ENCODE measurements at places on chromosomes 12 and 14.

DNA sequence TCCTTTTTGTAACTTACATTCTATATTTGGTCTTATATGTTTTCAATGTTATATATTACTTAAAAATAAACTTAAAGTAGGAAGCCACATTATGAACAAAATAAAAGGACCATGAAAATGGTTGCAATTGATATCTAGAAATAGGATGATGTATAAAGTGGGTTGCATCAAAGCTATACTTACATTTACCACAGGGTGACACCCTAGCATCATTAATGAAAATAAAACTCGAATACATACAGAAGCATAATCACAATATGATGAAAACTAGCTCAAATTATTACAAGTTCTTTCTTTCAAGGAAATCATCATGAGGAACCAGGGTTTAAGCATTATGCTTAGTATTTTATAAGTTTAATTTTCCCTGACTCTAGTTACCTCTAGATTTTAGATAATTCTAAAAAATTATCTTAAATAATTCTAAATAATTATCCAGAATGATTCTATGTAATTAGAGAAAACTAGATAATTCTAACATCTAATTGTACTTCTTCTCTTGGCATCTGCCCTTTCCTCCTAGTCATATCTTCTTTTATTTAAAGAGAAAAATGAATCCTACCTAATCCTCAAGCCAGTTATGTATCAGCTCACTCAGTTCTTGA, 31.2 kb downstream of the TAS2R7 start:
- peak; percentile 7 for DNase-seq

DNA sequence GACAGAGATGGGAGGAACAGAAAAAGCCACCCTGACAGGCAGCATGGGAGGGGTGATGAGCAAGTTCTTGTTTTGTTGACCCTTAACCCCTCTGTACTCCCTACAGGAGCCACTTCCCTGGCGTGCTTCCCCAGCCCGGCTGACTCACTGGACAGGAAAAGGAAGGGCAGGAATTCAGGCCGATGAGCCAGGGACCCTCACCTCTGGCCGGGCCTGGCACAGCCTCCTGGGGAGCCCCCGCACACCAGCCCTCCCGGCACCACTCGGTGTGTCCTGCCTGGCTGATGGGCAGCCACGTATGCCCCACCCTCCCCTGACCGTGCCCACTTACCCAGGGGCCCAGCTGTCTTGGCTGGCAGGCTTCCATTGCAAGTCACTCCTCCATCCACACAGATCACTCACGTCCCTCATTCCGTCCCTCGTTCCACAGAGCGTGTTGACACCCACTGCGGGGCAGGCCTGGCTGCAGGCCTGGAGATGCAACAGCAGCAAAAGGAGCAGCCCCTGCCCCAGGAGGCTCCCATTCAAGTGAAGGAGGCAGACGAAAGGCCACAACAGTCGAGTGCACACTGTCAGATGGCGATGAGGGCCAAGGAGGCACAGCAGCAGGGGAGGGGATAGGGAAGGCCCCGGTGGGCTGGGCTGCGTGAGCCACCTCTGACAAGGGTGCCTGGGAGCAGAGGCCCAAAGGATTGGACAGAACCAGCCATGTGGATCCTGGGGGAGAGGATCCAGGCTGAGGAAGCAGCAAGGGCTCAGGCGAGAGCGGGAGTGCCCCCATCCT, 19.7 kb upstream of the CD9 start:
- no peak for DNase-seq

- no peak for DNase-seq
Measured at GRCh38 chr12:104501660-104502059, 44.9 kb downstream of the CHST11 start.

DNA sequence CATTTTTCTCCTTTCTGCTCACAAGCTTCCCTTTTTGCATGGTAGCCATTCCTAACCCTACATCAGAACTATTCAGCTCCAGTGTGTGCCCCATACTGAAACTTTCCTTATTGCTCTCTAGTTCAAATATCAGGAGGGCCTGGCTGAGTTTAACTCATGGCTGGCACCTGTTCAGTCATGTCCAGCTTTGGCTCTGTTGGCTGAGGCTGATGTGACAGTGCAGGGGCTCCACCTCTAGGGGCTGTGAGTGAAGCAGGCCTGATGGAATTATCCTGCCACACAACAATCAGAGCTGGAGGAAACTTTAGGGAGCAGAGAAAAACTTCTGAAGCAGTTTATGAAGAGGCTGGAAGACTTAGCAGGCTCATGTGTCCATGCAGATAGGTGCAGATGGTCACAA, 8.5 kb downstream of the COQ6 start:
- DNase-seq, result no peak

GRCh38 chr12:95998611-95999286, 2.6 kb upstream of the HAL start:
- DNase-seq, result peak; percentile 45

DNA sequence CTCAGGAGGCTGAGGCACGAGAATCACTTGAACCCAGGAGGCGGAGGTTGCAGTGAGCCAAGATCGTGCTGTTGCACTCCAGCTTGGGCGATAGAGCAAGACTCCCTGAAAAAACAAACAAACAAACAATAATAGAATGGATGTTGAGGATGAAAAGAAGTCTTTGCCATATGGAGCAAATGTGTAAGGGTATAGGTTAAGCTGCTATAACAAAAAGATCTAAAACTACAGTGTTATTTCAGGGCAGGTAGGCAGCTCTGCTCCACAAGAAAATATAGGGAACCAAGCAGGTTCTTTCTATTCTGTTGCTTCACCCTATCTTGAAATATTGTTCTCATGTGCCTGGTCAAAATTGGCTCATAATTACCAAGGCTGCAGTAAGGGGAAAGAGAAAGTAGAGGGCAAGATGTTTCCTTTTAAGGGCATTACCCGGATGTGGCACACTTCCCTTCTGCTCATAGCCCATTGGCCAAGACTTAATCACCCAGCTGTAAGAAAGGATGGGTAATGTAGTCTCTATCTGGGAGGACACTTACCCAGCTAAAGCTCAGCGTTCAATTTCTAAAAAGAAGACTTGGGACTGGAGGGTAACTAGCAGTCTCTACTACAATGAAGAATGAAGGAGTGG, 23.5 kb downstream of the SDSL start:
- DNase-seq, result no peak

GRCh38 chr12:57099766-57100165, 10.9 kb downstream of the NAB2 start:
- no peak for DNase-seq

DNA sequence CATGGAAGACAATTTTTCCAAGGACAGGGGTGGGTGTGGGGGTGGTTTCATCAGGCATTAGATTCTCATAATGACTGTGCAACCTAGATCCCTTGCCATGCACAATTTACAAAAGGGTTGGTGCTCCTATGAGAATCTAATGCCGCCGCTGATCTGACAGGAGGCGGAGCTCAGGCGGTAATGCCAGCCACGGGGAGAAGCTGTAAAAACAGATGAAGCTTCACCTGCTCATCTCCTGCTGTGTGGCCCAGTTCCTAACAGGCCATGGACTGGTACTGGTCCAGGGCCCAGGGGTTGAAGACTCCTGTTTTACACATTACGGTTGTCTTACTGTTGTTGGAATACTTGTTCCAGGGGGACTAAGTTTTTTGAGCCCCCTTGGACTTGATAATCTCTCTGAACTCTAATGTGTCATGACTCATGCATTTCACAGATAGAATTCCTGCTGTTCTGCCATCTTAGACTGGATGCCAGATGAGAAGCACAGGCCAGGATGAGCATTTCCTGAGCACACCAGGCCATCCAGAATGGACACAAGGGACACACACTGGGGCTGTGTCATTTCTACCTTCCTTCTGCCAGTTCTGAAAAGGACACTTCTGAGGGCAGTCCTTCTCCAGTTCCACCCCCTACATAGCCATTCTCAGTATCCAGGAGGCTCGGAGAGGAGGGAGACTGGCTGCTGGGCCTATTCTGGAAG, 5.8 kb downstream of the PLEKHD1 start:
- DNase-seq, result no peak

- no peak for DNase-seq
Measured at GRCh38 chr12:75553836-75554555, 42.6 kb upstream of the KRR1 start.

- DNase-seq, result no peak
Measured at GRCh38 chr14:74978416-74978947, 23.1 kb upstream of the PGF start.

DNA sequence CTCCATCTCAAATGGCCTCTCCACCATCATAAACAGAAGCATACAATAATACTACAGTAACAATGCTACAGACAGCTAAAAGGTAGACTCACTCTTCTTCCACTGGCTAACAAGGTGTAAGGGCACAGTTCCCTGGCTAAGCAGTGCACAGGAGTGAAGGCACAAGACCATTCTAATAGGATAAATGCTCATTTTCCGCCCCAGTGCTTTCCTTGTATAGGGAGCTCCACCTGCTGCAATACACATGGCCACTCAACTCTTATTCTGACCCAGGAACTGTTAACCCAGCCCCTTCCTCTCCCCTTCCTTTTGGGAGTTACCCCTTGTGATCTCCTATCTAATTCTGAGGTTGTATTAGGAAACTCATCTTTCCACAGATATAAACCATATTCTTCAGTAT, 124.6 kb downstream of the KCNK10 start:
- no peak for DNase-seq

DNA sequence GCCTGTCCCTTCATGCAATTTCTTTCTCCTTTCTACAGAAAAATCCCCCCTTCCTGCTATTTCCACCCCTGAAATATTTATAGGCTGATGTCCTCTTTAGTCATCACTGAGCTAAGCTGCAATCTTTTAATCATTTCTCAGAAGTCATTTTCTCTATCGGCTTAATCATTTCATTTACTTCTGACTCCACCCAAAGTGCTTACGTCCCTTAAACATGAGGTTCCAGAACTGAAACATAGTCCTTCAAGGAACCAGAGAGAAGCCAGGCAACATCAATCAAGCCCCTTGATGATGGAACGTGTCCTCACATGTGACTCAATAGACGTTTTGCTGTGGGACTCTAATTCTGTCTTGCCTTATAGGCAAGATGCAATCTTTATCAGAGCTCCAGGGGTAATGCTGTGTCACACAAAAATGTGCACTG, 148.7 kb upstream of the KRR1 start:
- DNase-seq, result no peak

GRCh38 chr14:105885561-105886320, 359.4 kb downstream of the TMEM121 start:
- DNase-seq, result no peak

- DNase-seq, result no peak
Measured at GRCh38 chr14:33040372-33041140, 101.9 kb downstream of the NPAS3 start.

- DNase-seq, result peak; percentile 27
Measured at GRCh38 chr12:99043319-99043914, 398.3 kb downstream of the APAF1 start.

DNA sequence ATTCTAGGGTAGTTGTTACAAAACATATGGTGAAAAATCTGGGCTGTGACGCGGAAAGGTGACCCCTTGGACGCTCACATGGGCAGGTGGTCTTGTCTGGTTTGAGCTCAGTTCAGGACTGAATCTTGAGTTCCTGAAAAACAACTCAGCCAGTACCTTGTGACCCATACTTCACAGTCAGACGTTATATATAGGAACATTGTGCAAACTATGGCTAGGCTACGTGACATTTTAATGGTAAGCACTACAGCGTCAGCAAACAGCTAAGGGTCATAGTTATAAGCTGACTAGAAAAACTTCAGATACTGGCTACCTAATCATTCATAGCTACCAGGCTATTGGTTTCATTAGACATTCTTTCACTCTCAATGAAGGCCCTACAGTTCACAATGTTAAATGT, 14.8 kb upstream of the EDDM3A start:
- DNase-seq, result no peak

DNA sequence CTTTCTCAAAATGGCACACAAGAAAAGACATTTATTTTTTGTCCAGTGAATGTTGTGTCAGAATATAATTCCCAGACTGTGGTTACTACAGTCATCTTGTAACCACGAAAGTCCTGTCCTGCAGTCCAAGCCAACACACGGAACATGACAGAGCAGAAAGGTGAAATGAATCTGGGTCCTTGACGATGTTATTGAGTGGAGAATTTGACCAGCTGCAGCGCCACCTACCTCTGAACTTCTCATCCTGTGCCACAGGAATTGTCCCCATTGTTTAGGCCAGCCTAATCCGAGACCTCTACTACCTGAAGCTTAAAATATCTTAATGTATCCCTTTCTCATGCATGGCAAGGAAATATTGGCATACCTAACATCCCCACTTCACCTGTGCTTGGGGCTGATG, 64.1 kb upstream of the OTX2 start:
- DNase-seq, result no peak

GRCh38 chr12:54984658-54985376, at the start of gene TESPA1:
TSS of gene TESPA1 (minus strand) at chr12:54984762. CDS start at chr12:54974562, 10,200 bp downstream.
- no peak for DNase-seq

GRCh38 chr14:73884438-73885190, 2.0 kb upstream of the ZNF410 start:
- no peak for DNase-seq

DNA sequence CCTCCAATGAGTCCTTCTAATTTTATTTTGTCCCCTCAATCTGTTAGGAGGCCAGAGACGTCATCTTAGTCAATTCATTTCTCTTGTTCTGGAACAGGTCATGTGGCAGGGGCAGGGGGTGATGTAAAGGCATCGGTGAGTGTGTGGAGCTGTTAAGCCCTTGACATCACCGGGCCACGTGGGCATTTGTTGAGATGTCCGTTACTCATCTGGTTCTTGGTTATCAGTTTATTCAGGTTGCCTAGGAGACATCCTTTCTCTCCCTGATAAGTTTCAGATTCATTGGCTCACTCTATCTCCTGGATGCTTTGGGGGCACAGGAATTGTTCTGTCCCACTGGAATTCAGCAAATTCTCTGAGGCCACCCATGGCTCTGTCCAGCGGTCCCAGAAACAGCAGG, 33.6 kb upstream of the SEL1L start:
- no peak for DNase-seq

GRCh38 chr12:85872497-85873091, 1.5 kb upstream of the NTS start:
- DNase-seq, result no peak

- no peak for DNase-seq
Measured at GRCh38 chr12:29572938-29573337, 75.5 kb upstream of the OVCH1 start.

- DNase-seq, result no peak
Measured at GRCh38 chr12:116803013-116803736, 65.1 kb downstream of the RNFT2 start.

DNA sequence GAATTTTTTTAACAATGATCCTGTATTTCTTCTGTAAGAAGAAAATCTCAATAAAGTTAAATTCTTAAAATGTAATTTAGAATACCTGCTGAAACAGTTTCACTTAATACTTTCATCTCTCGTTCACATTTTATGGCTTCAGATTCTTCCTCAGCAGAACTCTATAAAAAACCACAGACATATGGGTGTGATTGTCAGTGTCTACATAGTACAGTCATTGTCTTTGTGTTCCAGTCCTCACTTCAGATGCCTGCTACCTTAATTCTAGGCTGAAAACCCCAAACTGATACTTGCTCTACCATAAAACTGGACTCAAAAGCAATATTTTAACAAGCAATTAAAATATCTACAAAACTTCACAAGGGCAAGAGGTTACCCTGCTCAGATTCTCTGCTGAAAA, 71.8 kb downstream of the DNAI7 start:
- DNase-seq, result no peak

DNA sequence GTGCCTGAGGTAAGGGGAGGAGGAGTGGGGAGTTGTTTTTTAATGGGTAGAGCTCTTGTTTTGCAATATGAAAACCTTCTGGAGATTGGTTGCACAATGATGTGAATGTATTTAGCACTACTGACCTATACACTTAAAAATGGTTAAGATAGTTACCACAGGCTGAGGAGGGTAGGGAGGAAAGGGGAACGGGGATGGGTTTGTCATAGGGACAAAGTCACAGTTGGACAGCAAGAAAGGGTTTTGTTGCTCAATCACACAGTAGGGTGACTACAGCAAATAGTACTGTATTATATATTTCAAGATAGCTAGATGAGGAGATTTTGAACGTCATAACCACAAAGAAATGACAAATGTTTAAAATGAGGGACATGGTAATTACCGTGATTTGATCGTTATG, 1562.4 kb downstream of the AACS start:
- DNase-seq, result no peak
